Right cardiac atrium (tissue), 5 donors: ENCODE measurements at places on chromosomes 6 and 20. TPM values are rescaled to one million over a fixed set of nuclear protein-coding genes. Genes with fewer than 3 reads are reported as not detected.
A peak's percentile ranks its signal among the peaks of the same experiment; 100 is the strongest.

GRCh38 chr6:5305968-5306626, 44.8 kb downstream of the FARS2 start:
- DNase-seq, result no peak

ITPR3 gene
- 6.7 TPM for total RNA-seq

SNHG17 gene
- 36.8 TPM for total RNA-seq

- no peak for DNase-seq
These were observed 1.9 kb downstream of the TNFAIP3 start for GRCh38 chr6:137868721-137869548.

GRCh38 chr20:53934421-53935343, 135.7 kb downstream of the BCAS1 start:
- DNase-seq, result peak; percentile 69

OPRM1 gene
- total RNA-seq, result not detected

DNA sequence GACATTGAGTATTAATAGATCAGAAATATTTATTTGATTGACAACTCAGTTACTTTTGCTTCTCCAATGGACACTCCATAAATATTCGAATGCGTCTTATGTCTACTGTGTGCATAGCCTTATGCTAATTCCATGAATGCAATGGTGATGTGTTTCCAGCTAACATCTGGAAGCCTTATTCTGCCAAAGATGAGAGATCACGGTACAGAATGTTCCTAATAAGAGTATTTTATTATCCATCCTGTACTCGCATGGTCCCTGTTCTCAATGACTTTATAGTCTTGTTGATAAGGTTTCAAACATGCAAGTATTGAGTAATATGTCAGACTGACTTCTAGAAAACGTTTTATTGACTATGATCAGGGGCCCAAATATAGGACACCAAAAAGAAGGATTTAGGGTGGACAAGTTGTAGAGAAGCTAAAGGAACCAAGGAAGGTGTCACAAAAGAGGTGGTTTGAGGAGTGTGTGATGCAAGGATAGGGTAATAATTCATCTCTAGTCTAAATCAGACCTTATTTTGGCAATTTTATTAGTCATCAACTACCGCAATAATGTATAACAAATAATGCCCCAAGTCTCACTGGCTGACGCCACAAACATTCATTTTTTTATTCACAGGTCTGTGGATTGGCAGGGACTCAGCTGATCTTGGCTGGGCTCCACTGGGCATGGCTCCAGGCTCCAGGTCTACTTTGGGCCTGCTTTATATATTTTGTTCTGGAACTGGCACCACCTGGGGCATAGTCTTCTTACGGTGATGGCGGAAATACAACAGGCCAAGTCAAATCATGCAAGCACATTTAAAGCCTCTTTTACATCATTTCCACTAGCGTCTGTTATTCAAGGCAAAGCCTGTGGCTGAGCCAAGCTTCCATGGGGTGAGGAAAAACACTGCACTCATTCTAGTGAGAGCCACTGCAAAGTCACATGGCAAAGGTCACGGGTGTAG, 24.5 kb upstream of the CD83 start:
- no peak for DNase-seq

DNA sequence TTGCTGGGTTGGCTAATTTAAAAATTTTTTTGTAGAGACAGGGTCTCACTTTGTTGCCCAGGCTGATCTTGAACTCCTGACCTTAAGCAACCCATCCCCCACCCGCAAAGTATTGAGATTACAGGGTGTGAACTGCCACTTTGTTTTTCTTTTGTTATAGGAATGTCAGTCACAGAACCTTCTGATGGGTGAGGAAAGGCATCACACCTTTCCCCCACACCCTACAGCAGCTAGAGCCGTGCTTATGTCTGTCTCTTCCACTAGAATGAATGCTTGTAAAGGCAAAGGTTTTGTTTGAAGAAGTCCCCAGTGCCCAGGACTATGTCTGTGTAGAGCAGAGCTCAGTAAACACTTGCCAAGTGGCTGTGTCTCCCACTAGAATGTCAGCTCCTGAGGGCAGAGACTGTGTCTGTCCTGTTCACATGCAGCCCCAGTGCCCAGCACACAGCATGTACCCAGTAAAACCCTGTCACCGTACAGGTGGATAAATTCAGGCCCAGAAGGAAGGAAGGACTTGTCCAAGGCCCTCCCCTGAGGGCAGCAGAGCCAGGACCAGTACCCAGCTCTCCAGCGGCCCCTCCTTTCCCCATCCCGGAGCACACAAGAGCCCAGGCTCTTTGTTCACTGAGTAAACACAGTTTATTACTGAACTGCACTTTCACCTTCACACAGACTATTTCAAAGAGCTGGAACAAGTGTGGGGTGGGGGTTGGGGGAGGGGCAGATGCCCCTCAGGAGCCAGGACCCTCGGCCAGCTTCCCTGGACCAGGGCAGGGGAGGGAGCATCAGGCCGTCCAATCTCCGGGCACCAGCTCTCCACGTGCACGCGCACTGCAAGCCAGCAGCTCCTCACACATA, 26.4 kb downstream of the COX4I2 start:
- no peak for DNase-seq
